Fibroblast of skin of back (primary cell): ENCODE measurements at places on chromosomes 6 and 20.

DNA sequence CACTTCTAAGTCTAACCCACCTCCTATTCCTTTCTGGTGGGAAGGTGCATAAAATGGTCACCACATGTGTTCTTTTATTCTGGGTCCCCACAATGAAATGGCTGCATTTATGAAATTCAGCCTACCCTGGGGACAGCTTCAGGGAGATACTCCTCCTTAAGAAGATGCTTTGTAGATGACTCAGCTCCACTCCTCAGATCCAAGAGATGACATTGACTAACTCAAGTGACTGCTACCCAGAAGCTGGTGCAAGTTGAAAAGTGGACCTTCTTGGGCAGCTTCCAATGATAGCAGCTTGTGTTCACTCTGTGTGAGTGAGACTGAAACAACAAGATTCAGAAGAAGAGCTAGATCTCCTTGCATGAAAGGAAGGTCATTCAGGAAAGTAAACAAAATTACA is 113.4 kb downstream of the SCP2D1 start:
- peak; percentile 30 for DNase-seq

GRCh38 chr6:108665495-108666196 is 104.9 kb downstream of the FOXO3 start:
- no peak for DNase-seq

- no peak for DNase-seq
These were observed 113.6 kb downstream of the ARID1B start for GRCh38 chr6:156890627-156891314.

- no peak for DNase-seq
These were observed 81.8 kb upstream of the SPACA1 start for GRCh38 chr6:87965806-87966205.

- DNase-seq = peak; percentile 29
These were observed 65.4 kb upstream of the RIN2 start for GRCh38 chr20:19692685-19693119.

DNA sequence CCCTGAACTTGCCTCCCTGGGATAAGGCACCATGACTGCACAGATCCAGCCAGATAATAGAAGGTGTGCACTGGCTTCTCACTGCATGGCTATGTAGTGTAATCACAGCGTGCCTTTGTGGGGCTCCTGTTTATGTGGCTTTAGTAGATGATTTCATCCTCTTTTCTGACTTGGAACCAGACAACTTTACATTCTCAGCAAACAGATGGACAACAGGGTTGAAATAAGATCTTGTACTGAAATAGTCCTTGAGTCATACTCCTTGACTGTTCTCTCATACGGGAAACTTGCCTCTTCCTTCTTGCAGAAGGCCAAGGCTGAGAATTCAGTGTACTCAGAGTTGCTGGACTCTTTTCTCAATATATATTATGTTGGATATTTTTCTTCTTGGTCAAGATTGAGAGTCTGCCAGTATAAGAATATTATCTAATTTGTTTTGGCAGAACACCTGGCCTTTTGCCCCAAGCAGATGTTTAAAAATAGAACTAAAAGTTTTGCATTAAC is 25.0 kb upstream of the RNF144B start:
- DNase-seq = peak; percentile 63

DNA sequence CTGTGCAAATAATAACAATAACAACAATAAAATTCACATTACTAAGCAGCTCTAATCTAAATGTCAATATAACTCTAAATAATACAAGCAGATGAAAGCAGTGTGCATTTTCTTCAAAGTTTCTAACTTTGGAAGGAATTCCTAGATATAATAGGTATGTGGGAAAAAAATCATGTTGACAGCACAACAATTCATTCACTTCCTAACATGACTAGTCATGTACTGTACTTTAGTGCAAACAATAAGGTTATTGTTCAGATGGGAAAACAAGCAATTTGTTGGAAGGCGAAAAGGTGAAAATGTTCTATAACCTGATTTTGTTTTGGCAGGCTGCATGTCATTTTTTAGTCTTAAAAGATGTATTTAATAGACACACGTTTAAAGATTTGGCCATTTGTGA is 484.3 kb upstream of the JAG1 start:
- no peak for DNase-seq

DNA sequence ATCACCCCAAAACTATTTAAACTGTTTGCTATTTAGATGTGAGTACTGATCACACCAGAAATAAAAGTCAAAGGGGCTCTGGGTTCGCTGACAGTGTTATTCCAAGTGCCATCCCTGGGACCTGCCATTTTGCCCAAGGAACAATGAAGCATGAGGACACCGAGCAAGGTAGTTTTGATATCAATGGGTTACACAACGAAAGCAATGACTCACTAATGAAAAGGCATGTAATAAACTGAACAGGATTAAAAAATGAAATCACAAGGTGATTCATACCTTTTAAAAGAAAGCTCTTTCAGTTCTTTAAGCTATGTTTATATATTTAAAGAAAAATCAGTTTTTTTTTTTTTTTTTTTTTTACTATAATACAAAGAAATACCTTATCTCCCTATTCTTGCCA is 102.0 kb downstream of the HS3ST5 start:
- no peak for DNase-seq

DNA sequence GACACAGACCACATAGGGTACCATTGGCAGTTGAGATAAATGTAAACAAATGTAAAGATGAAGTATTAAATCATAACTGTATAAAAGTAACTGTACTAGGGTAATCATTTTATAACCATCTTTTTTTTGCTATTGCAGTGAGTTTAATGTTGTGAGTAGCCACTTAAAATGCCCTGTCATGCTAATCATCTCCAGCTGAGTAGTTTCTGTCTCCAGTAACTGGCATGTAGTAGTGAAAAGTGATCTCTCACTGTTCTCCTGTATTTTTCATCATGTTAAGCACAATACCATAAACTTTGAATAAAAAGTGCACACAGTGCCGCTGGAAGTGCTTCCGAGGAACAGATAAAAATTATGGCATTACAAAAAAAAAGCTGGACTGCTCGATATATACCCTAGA is 45.0 kb upstream of the OPRM1 start:
- DNase-seq = no peak

- peak; percentile 11 for DNase-seq
These were observed 708.7 kb downstream of the UTRN start for GRCh38 chr6:144993870-144994269.

GRCh38 chr20:34104059-34104458 is 8.0 kb downstream of the EIF2S2 start:
- no peak for DNase-seq

- DNase-seq = no peak
These were observed 106.4 kb upstream of the PDE10A start for GRCh38 chr6:165769401-165769800.

DNA sequence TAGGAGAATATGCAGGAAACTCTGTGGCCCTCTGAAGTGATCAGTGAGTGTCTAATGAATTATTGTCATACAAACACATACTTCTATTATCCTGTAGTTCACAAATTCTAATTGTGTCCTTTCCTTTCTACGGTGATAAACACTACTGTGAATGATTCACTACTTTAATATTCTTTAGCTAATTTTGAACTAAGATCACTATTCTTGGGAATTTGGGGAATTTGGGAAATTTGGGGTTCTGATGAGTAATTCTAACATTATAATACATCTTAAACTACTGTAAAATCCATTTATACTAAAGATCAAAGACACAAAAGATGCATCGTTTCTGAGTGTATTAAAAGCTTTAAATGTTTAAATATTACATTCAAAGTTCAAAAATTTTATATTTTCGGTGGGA is 1287.2 kb upstream of the CITED2 start:
- peak; percentile 69 for DNase-seq

GRCh38 chr6:56055081-56055704 is 179.8 kb upstream of the BMP5 start:
- peak; percentile 75 for DNase-seq

DNA sequence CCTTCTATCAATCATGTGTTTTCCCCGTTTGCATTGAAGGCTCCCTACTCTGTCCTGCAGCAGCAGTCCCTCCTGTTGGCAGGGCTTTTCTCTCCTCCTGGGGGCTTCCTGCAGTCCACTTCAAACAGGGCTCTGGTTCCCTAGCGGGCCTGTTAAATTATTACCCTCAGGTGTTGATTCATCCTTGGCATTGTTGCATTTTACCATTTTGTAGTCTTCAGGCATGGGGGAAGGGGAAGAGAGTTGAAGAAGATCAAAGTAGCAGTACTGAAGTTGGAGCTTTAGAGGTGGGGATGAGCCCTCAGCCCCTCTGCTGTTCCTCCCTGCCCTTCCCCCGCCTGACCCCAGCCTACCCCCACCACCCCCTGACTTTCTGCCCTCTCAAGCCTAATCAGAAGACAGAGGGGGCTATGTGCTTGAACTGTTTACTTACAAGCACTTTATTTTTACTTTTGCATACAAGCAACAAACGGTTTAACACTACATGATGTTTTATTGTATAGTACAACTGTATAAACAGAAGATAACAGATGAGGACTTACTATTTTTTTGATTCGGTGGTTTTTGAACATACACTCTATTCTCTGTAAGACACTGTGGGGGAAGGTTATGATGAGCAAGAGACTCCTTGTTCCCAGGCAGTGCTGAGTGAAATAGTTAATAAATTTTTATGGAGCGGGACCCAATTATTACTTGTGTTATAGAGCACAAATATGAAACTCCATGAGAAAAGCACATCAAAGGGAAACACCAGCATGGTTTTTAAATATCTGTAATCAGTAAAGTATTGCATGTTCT is 169.7 kb downstream of the EYA4 start:
- no peak for DNase-seq

DNA sequence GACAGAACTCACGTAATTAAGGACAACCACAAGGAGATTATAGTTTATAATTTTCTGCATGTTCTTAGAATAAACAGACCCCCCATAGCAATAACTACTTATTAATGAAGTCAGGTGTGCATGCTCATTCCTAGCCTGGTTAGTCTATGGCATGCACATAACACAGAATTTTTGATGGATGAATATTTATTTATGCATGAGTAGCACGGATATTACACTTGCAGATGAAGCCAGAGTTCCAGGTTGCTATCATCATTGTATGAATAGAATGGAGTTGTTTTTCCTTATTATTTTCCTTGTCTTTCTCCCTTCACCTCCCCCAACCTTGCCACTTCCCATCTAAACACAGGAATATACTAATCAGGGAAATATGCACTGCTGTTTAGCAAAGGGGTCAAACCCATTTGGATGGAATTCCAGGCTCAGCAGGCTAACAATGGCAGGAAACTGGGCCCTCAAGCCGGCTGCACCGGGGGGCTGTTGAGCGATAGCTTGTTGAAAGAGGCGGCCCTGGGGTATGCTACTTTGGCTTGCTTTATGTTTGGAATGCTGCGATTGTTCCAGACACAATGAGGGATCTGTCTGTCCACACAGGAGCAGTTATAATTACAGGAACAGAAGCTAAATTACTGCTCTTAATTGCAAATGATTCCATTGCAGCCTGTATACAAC is 112.6 kb downstream of the TMEM170B start:
- peak; percentile 95 for DNase-seq

DNA sequence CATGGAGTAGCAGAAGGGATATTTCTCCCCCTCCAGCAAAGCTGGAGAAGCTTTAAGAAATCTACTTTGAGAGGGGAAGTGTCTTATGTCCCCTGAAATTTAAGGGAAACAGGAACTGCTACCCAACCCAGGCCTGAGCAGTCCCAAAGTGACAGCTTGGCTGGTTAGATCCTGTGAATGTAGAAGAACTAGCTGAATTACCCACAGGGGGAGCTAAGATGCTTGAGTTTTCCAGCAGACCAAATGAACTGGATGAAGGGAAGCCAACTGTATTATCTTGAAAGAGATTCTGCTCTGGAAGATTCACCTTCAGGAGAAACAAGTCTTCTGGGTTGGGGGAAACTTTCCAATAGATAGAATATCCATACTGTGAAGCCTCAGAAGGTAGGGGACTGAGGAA is 303.3 kb upstream of the MMS22L start:
- DNase-seq = peak; percentile 42

DNA sequence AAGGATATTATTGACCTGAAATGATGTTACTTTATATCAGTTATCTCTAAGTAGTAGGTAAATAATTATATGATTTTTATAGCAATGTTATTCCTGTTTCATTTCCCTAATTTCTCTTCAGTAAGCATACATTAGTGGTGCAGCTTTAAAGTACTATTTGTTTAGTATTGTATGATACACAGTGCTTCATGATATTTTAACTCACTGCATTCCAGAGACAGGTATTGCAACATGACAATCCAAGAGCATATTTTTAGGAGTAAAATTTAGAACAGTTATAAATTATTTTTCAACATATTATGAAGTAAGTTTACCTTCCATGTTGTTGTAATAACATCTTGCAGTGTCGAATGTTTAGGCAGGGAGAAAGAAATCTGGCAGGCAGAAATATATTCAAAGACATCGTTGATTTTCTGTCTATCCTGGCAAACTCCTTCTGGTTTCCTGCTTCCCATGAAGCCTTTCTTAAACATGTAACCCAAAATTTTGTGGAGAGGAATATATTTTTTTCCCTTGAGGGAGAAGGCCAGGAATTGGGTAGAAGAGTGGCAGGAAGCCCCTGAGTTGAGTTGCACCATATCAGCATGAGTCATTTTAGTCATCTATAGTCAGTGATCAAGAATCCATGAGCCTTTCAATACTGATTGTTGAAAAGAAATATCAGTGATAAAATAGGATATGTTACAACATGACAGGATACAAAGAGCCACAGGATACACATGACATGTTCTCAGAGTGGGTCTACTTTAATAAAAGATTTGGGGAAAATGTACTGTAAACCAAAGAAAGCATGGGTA is 29.0 kb upstream of the PTCHD4 start:
- DNase-seq = no peak

DNA sequence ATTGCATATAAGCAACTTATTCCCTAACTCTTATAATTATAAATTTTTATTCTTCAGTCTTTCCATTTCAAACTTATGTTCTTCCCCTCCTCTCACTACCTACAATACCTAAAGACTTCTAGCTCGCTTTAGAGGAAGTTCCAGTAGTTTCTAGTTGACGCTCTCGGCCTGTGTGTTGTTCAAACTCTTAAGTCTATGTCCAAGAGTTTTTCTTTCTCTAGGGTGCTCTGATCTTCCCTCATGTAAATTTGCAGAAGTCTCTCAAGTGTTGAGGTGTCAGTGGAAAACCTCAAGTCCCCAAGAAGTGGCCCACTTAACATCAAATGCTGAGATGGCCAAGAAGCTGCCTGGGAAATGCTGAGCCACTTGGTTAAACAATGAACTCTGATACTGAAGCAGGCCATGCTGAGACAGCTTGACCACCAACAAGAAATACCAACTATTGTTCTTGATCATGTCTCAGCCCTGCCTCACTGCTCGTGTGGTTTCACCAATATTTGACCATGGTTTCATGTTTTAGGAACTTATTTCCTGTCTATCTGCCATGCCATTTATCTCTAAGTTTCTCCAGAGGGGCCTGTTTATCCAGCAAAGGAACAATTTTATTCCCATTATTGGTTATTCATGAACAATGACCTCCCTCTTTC is 100.9 kb upstream of the TCF21 start:
- no peak for DNase-seq

DNA sequence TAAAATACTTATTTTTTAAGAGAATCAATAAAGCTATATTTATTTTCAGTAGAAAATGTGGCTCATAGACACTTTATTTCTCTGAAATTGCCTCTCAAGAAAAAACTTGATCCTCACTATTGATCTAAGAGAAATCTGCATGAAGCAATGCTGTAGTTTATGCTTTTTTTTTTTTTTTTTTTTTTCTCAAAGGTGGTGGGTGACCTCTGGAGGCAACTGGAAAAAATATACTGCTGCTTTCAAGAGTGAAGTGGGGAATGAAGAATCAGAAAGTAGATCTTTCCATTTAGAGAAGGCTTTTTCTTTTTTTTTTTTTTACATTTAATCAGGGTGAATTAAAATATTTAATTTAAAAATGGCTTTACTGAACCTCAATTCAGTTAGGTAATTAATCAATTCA is 169.3 kb downstream of the SLC16A10 start:
- DNase-seq = peak; percentile 3
